CD4-positive, alpha-beta T cell treated with Interleukin-15 for 4 hours (primary cell): ENCODE measurements at places on chromosomes 2 and 18.

DNA sequence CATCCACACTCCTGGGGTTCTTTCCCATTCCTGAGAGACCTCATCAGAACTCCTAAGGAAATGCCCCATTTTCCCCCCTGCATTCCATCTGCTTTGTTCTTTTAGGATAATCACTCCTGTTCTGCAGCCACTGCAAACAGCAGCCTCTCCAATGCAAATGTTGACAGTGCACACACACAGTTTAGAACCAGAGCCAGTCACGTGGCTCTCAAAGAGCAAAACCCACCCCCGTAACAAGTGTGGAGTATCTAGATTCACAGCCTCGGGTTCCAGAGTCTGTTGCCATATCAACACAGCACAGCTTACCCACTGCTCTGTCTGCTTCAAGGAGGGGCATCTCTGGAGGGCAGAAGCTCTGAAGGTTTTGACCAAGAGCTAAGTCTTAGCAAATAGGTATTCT is 180.0 kb downstream of the NAPG start:
- DNase-seq, result no peak

DNA sequence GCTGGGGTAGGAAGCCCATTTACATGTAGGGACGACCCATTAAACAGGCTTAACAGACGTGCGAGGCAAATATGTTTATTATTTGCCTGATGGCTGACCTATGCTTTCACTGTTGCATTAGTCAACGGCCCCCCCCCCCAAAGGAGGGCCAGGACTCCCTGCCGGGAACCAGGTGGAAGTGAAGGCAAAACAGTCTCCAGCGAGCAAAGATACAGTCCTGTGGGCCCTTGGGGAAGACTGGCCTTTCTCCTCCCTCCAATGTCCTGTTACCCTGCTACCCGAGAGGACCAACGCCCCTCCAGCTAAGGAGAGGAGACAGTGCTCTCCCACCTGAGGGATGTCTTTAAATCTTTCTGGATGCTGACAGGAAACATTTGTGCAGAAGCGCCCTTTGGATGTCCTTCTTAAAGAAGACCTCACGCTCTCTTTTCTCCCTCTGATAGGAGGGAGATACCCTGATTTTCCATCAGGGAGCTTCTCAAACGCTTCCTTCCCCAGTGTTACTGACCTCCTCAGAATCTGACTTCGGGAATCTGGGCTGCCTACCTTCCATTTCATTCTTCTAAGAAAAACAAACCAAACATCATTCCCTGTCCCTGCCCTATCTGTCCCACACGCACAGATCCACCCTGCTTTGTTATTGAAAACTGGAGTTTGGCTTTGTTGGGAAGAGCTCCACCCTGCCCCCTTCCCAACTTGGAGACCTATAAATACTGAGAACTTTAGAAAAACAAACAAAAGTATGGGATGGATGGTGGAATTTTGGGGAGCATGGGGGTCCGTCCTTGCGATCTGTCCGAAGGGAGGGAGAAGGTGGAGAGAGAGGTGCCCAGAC is 135.9 kb upstream of the SIX3 start:
- DNase-seq, result no peak

DNA sequence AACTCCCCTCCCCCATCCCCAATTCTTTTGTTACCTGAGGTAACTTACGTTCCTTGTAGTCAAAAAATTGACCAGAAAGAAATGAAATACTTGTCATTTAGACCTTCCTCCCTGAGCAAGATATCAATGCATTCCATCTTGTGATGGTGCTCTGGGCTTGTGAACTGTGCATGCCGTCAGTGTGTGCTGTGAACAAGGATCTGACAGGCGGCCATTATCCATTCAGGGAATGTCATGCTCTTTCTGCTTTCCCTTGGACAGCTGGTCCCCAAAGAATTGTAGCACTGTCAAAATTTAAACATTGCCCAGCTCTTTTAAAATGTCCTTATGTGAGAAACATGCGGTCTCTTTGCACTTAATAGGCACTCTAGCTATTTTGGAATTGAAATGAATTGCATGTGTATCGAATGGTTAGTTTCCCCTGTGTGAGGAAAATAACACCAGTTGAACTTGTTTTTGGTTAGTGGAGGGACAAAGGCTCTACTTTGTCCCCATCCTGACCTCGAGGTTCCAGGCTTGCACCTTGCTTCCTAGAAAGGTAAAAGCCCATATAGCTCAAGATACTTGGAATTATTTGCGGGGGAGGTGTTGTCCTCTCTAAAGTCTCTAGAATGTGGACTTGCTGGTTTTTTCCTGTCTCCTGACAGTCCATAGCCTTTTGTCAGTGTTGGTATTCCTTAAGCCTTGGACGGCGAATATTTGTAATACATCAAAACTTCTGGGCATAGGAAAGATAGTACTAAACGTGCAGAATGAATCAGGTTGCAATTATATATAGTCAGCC is 350.9 kb downstream of the NUP35 start:
- no peak for DNase-seq

- DNase-seq, result no peak
These were observed 10.6 kb downstream of the LYPD6B start for GRCh38 chr2:149049142-149049541.

DNA sequence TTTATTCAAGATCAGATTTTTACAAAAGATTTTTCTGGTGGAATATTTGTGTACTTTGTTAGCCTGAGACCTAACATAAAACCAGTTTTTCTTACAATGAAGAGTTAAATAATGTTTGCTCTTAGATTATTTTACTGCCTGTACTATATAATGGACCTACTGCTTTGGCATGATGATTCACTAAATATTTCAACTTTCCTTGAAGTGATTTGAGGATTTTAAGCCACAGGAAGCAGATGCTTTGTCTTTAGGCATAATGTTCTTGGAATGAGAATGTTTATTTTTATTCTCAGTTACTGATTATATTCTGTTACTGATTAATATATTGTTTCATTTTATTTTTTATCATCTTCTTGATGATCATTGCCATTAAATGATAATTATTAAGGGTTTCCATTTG is 175.3 kb upstream of the LRP1B start:
- DNase-seq, result no peak
